ENCODE measurements at places on chromosomes 4 and X.

DNA sequence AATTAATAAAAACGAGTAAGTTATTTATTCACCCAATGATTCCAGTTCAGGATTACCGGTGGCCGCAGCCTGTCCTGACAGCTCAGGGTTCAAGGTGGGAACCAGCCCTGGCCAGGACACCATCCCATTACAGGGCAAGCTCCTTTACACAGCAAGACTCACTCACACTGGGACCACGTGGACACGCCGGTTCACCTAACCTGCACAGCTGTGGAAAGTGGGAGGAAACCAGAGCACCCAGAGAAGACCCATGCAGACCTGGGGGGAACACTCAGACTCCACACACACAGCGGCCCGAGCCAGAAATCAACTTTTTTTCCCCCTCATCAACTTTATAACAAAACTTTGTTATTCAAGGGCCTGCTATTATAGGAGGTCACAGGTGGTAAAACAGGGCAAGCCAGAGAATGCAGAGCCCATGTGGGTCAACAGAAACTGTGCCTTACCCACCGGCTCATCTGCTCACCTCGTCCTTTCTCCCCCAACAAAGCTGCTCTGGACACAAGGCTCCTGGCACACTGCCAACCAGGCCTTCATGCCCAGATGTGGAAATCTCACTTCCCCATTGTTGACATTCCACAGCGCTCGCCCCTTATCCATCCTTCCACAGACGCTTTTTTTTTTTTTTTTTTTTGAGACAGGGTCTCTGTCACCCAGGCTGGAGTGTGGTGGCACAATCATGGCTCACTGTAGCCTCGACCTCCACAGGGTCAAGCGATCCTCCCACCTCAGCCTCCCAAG lies 8.0 kb upstream of the ODAPH start:
- no peak for DNase-seq

DNA sequence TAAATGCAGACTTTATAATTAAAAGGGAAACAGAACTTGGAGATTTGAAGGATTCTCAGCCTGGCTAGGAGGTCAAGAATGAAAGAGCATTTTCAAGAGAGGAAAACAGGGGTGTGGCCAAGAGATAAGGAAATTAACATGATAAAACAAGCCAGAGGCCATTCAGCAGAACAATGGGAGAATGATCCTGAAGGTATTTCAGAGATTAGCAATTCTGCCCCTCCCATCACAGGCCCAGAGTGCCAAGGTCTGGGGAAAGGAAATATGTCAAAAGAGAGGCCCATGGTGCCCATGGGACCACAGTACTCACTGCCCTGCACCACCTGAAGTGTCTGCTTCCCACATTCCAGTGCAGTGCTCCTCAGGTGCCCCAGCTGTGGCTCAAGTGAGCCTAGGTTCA lies 188.5 kb upstream of the STS start:
- DNase-seq: no peak

DNA sequence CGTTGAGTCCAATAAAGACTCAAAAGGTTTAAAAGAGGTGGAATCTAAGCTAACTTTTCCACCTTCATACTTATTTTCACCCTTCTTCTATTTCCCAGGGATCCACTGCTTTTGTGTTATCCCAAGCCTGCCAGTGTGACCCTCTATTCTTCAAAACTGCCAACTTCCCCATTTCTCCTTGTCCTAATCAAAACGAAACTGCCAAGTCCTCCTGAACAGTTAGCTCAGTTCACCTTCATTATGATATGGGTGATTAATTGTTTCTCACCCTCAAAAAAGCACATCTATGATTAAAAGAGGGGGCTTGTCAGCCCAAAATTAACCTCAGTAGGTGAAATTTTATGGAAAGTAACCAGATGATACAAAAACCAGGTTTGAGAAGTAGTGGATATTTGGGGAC lies 108.4 kb downstream of the GUCY2F start:
- no peak for DNase-seq

DNA sequence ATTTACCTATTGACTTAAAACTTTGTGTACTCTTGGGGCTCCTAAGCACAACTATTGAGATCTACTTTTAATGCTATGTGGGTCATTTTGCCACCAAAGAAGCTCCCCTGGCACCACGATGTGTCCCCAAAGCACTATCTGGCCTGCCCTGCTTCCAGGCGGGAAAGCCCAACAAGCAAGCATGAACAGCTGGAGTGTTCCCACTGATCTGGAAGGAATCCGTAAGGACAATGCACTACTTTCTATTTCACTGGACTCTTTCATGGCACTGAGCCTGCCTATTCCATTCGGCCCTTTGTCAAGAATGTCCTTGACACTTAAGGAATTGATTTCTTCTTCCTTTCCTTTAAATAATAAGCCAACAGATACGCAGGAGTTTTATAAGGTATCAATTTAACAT lies 38.8 kb downstream of the GRIA3 start:
- no peak for DNase-seq

DNA sequence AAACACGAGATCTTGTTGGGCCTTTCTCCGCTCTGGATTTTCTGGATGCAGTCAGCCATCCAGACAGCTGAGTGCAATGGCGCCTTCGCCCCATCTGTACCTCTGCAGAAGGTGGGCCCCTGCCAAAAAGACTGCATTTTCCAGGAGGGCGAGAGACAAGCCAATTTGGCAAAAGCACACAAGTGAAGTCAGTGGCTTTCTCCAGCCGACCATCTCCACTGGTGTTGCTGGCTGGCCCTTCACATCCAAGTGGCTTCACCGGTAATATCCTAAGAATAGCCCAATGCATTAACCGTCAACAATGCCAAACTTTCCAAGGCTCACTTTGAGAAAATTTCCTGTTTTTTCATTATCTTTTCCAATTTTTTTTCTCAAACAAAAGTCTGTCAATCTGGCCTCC lies 96.2 kb upstream of the MXRA5 start:
- no peak for DNase-seq

- DNase-seq: no peak
These were observed 17.5 kb downstream of the CXCL13 start for GRCh38 chr4:77623091-77623490.

DNA sequence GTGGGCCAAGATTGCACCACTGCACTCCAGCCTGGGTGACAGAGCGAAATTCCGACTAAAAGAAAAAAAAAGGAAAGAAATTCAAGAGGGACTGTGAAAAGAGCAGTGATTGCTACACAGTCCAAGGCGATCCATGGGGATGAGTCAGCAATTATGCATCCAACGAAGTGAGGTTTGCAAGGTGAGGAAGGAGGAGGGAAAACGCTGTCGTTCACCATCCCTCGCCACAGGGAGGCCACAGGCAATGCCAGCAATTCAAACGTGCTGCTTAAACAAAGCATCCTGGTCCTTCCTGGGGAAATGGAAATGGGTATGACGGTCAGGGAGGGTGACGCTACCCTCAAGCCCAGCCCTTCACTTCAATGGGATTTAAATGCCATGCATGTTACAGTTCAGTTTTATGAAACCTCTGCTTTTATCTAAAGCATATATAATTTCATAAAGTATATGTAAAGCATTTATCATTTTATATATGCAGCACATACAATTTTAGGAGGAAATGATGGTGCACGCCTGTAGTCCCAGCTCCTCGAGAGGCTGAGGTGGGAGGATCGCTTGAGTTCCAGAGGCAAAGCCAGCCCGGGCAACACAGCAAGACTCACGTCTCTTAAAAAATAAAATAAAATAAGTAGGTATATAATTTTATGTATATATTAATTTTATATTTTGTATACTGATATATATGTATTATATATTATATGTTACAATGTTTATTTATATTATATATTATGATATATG lies 108.7 kb downstream of the DHRSX start:
- no peak for DNase-seq

Measured in posterior cingulate gyrus (tissue), 11 donors.